ENCODE measurements at places on chromosomes 4 and X.

- H3K4me1 ChIP-seq, result no peaks in the 10 kb centered on the region
- no peaks in the 10 kb centered on the region for H3K36me3 ChIP-seq
- H3K27me3 ChIP-seq, result no peaks in the 10 kb centered on the region
- no peak overlapping the region for H3K27ac ChIP-seq
- no peak for DNase-seq
- H3K4me3 ChIP-seq, result no peak overlapping the region
Observed at GRCh38 chr4:11182586-11183355, 245.9 kb downstream of the HS3ST1 start.

DNA sequence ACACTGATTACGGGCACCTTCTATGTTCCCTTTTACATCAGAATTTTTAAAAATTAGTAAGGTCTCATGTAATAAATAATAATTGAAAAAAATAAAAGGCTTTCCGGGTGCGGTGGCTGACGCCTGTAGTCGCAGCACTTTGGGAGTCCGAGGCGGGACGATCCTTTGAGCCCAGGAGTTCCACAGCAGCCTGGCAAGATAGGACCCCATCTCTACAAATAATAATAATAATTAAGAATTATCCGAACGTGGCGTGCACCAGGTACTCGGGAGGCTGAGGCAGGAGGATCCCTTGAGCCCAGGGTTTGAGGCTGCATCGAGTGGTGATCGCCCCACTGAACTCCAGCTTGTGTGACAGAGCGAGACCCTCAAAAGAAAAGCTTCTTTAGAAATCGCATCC lies 771 bp upstream of the LAMTOR3 start:
- H3K36me3 ChIP-seq, result peaks cover 27% of the 10 kb centered on the region
- peak overlapping the region; percentile 81 for H3K4me3 ChIP-seq
- DNase-seq, result no peak
- H3K27ac ChIP-seq, result no peak overlapping the region

GRCh38 chr4:139267301-139267700 lies 12.7 kb downstream of the MGARP start:
- no peaks in the 10 kb centered on the region for H3K36me3 ChIP-seq
- H3K4me1 ChIP-seq, result peaks cover 27% of the 10 kb centered on the region
- H3K4me3 ChIP-seq, result no peak overlapping the region
- no peak for DNase-seq
- H3K27ac ChIP-seq, result no peak overlapping the region
- peaks cover 18% of the 10 kb centered on the region for H3K27me3 ChIP-seq

DNA sequence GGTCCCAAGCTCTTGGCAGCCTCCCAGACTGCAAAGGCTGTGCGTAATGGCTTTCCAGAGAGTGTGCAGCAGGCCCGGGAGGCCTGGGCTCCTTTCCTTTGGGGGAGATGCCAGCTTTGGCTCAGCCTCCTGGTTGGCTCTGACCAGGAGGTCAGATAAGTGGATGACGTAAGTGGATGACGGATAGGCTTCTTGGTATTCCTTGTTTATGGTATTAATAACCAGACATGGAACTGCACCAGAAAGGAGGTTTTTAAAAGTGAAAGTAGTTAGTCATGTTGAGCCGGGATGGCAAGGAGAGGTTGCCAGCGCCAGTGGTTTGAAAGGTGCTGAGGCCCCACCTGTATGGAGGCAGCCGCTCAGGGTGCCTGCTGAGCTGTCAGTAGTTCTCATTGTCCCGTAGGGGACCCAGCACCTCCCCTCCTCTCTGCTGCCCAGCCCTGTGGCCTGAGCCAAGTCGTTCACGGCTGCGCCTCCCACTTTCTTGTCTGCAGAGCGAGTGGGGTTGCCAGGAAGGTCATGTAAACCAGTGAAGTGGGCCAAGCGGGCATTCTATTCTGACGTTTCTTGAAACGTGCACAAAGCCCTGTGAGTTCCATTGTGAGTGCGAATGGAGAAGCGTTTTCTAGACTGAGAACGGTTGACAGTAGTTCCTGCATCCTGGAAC lies 28.7 kb upstream of the STOX2 start:
- no peak overlapping the region for H3K4me3 ChIP-seq
- H3K4me1 ChIP-seq, result no peaks in the 10 kb centered on the region
- no peak for DNase-seq
- H3K27ac ChIP-seq, result no peak overlapping the region

- no peak overlapping the region for H3K27ac ChIP-seq
- H3K4me1 ChIP-seq, result no peaks in the 10 kb centered on the region
- no peaks in the 10 kb centered on the region for H3K36me3 ChIP-seq
- no peak overlapping the region for H3K4me3 ChIP-seq
- DNase-seq, result no peak
Observed at GRCh38 chr4:90715242-90715641, 588.0 kb downstream of the CCSER1 start.

GRCh38 chrX:49308604-49309269 lies 5.3 kb downstream of the GAGE10 start:
- peak overlapping the region; percentile 79 for H3K4me3 ChIP-seq
- peaks cover 5% of the 10 kb centered on the region for H3K27me3 ChIP-seq
- DNase-seq, result no peak
- peaks cover 15% of the 10 kb centered on the region for H3K4me1 ChIP-seq

- no peak overlapping the region for H3K27ac ChIP-seq
- no peak for DNase-seq
- H3K4me3 ChIP-seq, result no peak overlapping the region
- H3K4me1 ChIP-seq, result peaks cover 10% of the 10 kb centered on the region
- peaks cover 28% of the 10 kb centered on the region for H3K27me3 ChIP-seq
Observed at GRCh38 chrX:24643116-24643515, 4.0 kb downstream of the PCYT1B start.

GRCh38 chr4:153366486-153366885 lies 22.0 kb downstream of the MND1 start:
- peaks cover 87% of the 10 kb centered on the region for H3K36me3 ChIP-seq
- peaks cover 12% of the 10 kb centered on the region for H3K4me1 ChIP-seq
- DNase-seq, result no peak
- no peaks in the 10 kb centered on the region for H3K27me3 ChIP-seq

- no peak for DNase-seq
- no peak overlapping the region for H3K27ac ChIP-seq
- no peaks in the 10 kb centered on the region for H3K4me1 ChIP-seq
- H3K36me3 ChIP-seq, result no peaks in the 10 kb centered on the region
- H3K4me3 ChIP-seq, result no peak overlapping the region
Observed at GRCh38 chr4:40395908-40396793, 61.0 kb downstream of the CHRNA9 start.

GRCh38 chr4:8439914-8440491 lies 520 bp downstream of the ACOX3 start:
- peak overlapping the region; percentile 95 for H3K4me3 ChIP-seq
- H3K36me3 ChIP-seq, result peaks cover 17% of the 10 kb centered on the region

DNA sequence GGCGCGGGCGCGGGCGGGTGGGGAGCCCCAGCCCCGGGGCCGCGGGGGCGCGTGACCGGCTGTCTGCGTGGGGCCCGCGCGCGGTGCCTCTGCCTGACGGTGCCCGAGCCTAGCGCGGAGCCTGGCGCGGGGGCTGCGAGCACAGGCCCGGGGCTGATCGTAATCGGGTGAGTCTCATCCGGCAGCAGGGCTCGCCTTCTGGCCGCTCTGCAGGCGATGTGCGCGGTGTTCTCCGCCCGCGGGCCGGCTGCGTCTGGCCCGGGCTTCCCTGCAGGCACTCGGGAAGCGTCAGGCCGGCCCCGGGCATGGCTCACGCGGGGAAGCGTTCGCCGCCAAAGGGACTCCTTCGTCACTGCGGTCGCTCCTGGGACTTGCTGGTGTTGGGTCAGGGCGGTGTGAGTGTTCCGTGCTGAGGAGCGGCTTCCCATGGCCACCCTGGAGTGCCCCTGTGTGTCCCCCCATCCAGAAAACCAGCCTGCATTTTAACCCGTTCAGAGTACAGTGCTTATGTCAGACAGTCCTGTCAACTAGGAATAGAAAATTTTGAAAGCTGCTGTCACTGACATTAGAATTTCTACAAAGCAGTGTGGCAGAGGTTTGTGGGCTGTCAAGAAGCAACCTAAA lies 40.6 kb downstream of the FAM149A start:
- H3K27ac ChIP-seq, result no peak overlapping the region
- H3K4me1 ChIP-seq, result no peaks in the 10 kb centered on the region
- H3K36me3 ChIP-seq, result no peaks in the 10 kb centered on the region
- DNase-seq, result no peak
